ENCODE measurements at places on chromosomes 13 and 19. TPM values are rescaled to one million over a fixed set of nuclear protein-coding genes. Genes with fewer than 3 reads are reported as not detected.

ZDHHC20 gene
- 9.4 TPM for polyA plus RNA-seq

CHAF1A gene
- 4.3 TPM for polyA plus RNA-seq

ZNF571 gene
- 1.8 TPM for polyA plus RNA-seq

ZNF253 gene
- polyA plus RNA-seq = 2.3 TPM

COL5A3 gene
- polyA plus RNA-seq = 8.7 TPM

PRX gene
- 3.2 TPM for polyA plus RNA-seq

GNG7 gene
- 5.6 TPM for polyA plus RNA-seq

BEST2 gene
- not detected for polyA plus RNA-seq

ADGRE1 gene
- polyA plus RNA-seq = 0.07 TPM

NUP58 gene
- polyA plus RNA-seq = 11.4 TPM

ARRDC5 gene
- 0.09 TPM for polyA plus RNA-seq

GAPDHS gene
- not detected for polyA plus RNA-seq

KIR3DL1 gene
- not detected for polyA plus RNA-seq

ZNF134 gene
- 2.3 TPM for polyA plus RNA-seq

VSTM2B gene
- not detected for polyA plus RNA-seq

PDX1 gene
- polyA plus RNA-seq = 15.7 TPM

CYP4F8 gene
- not detected for polyA plus RNA-seq

KRTDAP gene
- polyA plus RNA-seq = 1.4 TPM

PLVAP gene
- polyA plus RNA-seq = 70.5 TPM
